AG04449 (cell line): ENCODE measurements at places on chromosomes 11 and 22.

DNA sequence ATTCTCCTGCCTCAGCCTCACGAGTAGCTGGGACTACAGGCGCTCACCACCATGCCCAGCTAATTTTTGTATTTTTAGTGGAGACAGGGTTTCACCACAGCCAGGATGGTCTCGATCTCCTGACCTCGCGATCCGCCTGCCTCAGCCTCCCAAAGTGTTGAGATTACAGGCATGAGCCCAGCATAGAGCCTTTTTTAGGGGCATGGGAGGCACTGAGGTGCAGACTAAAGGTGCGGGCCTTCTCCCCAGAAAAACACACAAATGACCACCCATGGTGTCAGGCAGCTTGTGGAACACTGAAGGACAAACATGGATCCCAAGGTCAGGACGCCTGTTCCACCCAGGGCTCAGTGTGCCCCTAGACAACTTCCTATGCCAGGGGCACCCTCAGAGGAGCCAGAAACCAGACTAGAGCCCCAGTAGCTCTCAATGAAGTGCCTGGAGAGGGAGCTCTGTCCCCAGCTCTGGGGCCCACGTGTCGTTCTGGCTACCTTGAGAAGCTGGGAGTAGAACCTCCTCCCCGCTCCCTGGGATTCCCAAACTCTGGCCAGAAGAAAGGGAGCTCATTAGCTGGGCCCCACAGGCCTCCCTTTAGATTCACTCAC lies 21.2 kb upstream of the CD5 start:
- no peak for DNase-seq

- peak; percentile 3 for DNase-seq
These were observed 100.3 kb upstream of the CLPB start for GRCh38 chr11:72534371-72535193.

DNA sequence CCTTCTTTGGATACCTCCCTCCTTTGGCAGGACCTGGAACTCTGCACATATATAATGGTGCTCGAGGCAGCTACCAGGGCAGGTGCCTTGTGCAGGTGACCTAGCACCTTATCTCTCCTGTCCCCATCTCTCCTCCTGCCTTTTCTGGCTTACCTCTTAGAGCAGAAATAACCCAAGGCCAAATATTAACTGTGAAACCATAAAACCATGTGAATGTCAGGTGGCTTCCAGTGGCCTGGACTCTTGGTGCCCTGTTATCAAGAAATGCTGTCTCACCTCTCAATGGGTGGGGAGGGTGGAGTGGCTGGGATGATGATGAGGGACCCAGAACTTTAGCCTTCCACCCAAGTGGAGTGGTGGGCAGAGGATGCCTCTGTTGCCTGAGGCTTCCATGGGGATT lies 42.9 kb downstream of the YWHAH start:
- DNase-seq = no peak

- no peak for DNase-seq
These were observed 10.4 kb upstream of the MALAT1 start for GRCh38 chr11:65488273-65489034.

DNA sequence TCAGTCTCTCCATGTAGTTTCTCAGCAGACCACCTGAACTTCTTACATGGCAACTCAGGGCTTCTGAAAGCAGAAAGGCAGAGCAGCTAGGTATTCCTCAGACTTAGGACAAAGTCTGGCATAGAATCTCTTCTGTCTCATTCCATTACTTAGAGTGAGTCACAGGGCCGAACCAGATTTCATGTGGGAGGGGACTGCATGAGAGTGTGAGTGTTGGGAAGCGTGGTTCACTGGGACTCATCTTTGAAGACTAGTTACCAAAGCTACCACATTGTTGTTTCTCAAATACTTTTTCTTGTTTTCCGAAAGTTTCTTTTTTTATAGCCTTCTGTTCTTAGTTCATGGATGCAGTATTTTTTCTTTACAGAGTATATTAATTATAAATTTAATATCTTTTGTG lies 36.1 kb upstream of the SCN3B start:
- DNase-seq = no peak

- no peak for DNase-seq
These were observed 54.9 kb downstream of the LRP5 start for GRCh38 chr11:68367252-68367651.

GRCh38 chr11:94400457-94400838 lies 771 bp downstream of the GPR83 start:
- no peak for DNase-seq

DNA sequence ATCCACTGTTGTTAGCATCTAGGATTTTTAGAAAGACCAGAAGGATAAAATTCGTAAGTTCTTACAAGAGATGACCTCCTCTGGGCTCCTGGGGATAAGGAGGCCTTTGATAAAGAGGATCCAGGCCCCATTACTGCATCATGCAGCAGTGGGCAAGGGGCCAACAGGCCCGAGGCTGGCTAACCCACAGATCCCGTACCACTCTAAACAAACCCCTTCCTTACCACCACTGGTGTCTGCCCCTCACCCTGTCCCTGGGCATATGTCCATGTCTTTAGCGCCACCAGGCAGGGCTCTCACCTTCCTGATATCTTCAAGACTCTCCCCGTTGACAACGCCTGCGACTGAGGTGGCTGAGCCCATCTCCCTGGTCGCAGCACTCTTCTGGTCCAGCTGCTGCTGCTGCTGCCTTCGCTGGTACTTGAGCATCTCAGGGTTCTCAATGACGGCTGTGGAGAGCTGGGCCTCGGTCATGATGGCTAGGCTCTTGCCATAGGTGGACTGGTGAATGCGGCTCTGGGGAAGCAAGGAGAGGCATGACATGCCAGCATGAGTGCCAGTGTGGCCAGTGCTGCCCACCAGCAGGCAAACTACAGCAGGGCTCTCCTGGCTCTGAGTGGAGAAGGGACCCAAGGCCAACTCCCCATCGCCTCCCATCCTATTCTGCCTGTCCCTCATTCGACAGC lies 46.2 kb downstream of the HIRA start:
- no peak for DNase-seq

DNA sequence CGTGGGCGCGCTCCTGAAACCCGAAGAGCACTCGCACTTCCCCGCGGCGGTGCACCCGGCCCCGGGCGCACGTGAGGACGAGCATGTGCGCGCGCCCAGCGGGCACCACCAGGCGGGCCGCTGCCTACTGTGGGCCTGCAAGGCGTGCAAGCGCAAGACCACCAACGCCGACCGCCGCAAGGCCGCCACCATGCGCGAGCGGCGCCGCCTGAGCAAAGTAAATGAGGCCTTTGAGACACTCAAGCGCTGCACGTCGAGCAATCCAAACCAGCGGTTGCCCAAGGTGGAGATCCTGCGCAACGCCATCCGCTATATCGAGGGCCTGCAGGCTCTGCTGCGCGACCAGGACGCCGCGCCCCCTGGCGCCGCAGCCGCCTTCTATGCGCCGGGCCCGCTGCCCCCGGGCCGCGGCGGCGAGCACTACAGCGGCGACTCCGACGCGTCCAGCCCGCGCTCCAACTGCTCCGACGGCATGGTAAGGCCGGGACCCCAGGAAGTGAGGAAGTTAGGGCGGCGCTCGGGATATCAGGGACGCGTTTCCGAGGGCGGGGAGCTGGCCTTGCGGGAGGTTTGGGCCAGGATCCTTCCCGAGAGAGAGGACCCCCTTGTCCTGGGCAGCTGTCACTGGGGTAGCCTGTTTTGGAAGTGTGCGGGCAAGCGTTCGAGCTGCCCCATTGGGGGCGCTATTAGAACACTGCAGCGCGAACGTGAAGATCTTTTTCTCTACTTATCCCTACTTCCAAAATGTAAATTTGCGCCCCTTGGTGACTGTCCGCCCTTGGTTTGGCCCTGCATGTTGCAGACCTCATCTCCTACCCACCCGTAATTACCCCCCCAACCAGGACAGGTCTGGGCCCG lies 796 bp downstream of the MYOD1 start:
- no peak for DNase-seq

GRCh38 chr22:23774922-23775436 lies 2.3 kb downstream of the MMP11 start:
- DNase-seq = no peak

DNA sequence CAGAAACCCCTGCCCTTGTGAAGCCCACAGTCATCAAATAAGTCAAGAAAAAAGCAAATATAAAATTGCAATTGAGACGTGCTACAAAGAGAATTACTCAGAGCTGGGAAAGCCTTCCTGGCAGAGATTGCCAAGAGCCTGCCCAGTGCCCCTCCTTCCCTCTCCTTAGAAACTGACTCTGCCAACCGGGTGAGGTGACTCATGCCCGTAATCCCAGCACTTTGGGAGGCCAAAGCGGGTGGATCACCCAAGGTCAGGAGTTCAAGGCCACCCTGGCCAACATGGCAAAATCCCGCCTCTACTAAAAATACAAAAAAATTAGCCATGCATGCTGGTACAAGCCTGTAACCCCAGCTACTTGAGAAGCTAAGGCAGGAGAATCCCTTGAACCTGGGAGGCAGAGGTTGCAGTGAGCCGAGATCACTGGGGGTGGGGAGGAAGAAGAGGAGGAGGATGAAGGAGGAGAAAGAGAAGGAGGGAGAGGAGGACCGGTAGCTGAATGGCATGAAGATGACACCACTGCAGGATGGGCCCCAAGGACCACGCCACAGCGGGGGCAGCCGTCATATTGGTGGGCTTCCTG lies 76.1 kb upstream of the RTL6 start:
- DNase-seq = peak; percentile 16

DNA sequence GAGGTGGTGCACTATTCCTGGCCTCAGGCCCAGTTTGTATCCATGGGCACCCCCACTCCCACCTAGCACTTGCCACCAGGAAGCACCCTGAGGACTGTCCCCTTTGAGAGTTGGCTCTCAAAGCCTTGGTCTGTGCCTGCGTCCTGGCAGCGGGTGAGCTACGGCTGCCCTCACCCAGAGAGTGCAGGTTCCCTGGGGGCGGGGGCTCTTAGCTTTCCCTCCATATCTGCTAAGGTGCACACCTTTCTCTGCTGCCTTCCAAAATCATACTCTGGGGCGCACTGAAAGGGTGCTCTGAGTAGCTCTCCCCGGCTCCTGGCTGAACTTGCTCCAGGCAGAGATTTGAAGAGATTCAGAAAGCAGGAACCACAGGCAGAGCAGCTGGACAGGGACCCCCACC lies 7.1 kb downstream of the KCNQ1 start:
- no peak for DNase-seq

- no peak for DNase-seq
These were observed 35.8 kb downstream of the GAB2 start for GRCh38 chr11:78381865-78382264.

DNA sequence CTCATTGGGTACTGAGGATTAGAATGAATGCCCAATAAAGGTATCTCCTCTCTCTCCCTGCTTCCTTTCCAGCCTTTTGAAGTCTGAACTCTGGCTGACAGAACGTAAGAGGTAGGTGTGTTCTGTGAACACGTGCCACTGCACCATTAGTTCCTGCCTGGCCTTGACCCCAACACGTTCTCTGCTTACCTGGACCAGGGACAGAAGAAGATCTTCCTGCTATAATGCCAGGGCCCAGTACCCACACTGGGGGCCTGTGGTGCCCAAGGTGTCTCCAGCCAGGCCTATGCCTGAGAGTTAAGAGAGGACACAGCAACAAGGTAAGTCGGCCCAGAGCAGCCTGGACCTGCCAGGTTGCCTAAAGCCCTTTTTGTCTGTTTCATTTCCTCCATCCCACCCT lies 147.7 kb upstream of the TIMP3 start:
- DNase-seq = no peak

DNA sequence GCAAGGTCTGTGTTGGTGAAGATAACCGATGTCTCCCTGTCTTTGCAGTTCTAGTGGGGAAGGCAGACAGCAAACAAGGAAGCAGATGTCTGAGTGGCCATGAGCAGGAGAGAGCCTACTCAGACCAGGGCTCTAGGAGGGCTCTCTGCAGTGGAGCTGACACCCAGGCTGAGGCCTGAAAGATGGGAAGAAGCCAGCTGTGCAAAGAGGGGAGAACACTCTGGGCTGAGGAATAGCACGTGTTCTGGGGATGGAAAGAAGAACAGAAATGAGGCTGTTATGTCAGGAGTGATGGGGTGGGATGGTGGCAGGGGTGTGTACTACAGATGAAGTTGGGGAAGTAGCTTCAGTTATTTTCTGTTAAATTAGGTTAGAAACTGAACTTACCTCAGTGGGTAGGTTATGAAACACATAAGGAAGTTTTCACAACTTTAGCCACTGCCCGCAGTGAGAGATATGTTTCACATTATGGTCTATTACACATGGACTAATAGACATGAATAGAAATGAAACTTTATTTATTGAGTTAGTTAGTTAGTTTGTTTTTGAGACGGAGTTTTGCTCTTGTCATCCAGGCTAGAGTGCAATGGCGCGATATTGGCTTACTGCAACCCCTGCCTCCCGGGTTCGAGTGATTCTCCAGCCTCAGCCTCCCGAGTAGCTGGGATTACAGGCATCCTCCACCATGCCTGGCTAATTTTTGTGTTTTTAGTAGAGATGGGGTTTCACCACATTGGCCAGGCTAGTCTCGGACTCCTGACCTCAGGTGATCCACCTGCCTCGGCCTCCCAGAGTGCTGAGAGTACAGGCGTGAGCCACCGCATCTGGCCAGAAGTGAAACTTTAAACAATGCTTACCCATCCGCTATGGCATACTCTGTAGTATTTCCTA lies 7.8 kb downstream of the DCPS start:
- DNase-seq = no peak

DNA sequence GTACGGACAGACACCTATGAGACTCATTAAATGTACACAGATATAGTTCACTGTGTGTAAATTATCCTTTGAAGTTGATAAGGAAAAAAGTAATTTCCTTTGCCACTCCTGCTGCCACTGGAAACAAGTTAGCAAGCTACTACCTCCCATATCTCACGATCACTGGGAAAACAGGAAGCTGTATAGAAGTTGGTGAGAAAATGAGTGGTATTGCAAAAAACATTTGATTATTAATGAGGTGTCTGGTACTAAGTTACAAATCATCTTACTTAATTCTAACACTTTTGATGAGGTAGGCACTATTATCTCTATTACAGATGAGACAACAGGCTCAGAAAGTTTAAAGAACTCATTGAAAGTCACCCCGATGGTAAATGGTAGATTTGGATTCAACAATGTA lies 68.5 kb downstream of the GAB2 start:
- no peak for DNase-seq

GRCh38 chr11:60396799-60397198 lies 540 bp downstream of the MS4A14 start:
- no peak for DNase-seq

GRCh38 chr11:64122411-64123410 lies 43.2 kb downstream of the MACROD1 start:
- no peak for DNase-seq

DNA sequence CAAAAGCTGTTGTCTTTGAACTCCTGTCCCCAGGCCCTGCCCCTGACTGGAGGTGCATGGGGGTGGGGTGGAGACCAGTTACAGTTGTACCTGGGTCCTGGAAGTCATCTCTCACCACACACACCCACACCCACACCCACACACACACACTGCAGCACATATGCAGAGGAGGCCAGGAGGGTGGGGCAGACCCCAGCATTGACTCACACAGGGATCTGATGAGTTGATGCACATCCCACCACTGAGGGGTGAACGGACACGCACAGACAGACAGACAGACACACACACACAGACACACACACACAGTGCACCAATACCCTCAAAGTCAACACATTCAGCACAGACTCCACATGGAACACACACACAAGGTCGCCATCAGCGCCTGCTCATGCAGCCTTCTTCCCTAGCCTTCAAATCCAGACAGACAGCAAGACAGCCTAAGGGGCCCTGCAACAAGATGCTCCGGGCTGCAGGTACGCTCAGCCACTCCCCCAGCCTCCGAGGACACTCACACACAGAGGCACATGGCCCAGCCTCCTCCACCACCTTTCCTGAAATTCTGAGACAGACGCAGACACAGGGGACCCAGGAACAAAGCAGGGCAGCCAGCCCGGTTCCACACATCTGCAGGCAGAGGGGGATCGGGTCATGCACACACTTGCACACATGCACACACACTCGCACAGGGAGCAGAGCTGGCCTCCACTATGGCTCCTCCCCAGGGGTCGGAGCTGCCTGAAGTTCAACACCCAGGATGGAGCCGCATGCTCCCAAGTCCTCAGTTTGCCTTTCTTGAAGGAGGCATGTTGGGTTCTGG lies 26.5 kb downstream of the SYT7 start:
- no peak for DNase-seq
